A172 (cell line): ENCODE measurements at places on chromosomes 6 and 20. TPM values are rescaled to one million over a fixed set of nuclear protein-coding genes. Genes with fewer than 3 reads are reported as not detected.

The TNNC2 gene
- total RNA-seq: not detected in 2 replicates

The PI3 gene
- not detected in 2 replicates for total RNA-seq

The CD109 gene
- total RNA-seq: 18.4 and 24.3 TPM in 2 replicates

The SLC13A3 gene
- not detected in 2 replicates for total RNA-seq

The EYA4 gene
- 0.02 TPM in 1 of 2 replicates, not detected in the other for total RNA-seq

The WFDC2 gene
- total RNA-seq: not detected in 2 replicates

DNA sequence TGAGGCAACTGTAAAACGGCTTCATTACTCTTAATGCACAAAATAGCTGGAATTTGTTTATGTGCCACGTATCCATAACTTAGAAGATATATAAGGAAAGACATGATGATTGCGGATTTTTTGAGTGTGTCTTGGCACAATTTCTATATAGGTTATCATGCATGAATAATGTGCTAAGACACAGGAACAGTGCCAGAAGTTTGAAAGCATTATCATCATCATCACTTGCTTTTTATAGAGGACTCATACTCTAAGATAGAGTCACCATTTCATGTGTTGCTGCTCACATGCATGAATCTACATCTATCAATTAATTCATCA, 113.4 kb downstream of the ELOVL4 start:
- DNase-seq: no peak

DNA sequence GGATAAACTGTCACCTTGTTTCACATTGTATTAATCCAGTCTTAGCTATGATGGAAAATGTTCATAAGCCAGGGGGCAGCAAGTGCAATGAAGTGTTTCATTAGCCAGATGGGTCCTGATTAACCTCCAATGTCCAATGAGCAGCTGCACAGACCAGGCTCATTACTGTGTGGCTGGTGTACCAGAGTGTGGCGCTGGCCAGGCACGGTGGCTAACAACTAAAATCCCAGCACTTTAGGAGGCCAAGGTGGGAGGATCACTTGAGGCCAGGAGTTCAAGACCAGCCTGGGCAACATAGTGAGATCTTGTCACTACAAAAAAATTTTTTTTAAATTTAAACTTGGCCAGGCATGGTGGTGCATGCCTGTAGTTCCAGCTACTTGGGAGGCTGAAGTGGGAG, 201.7 kb upstream of the FOXQ1 start:
- DNase-seq: peak; percentile 6

DNA sequence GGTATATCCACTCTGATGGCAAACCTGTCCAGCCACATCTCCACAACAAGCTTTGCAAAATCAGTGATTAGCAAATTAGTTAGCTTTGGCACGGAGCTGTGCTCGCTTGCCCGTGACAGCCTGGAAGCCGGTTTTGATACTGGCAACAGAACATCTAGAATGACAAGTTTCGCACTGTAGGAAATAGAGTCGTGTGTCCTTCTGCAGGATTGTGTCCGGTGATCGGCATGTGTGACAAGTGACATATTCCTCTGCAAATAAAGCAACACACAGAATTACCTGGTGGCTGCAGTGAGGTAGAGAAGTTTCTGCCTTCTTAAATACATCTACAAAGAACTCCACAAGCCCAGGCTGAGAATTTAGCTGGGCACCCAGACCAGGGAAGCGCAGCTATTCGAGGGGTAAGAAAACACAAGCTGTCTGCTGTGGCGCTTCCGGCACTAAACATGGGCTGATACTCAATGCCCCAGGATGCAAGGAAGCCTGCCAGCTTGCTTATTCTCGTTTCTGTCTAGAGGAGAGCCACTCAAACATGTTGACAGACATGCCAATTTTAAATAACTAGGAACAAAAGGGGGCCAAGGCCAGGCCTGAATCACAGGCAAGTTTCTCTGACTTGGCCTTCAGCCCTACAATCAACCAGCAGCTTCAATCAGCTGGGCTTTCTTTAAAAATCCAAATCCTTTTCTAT, 22.2 kb downstream of the EIF2S2 start:
- DNase-seq: no peak

GRCh38 chr6:25180630-25181349, 98.4 kb upstream of the CARMIL1 start:
- no peak for DNase-seq

- DNase-seq: no peak
Observed at GRCh38 chr6:3762359-3762758, 10.8 kb upstream of the PXDC1 start.

GRCh38 chr6:139448051-139448649, 73.7 kb upstream of the CITED2 start:
- no peak for DNase-seq

GRCh38 chr6:108820006-108820405, 28.2 kb upstream of the ARMC2 start:
- no peak for DNase-seq

- DNase-seq: peak; percentile 47
Observed at GRCh38 chr20:17556837-17557674, 12.8 kb upstream of the DSTN start.

GRCh38 chr20:9141921-9142320, 73.0 kb downstream of the PLCB4 start:
- DNase-seq: no peak

GRCh38 chr6:95587989-95588388, 10.7 kb downstream of the MANEA start:
- DNase-seq: no peak

- peak; percentile 89 for DNase-seq
Observed at GRCh38 chr20:53934421-53935343, 135.7 kb downstream of the BCAS1 start.

GRCh38 chr6:94623586-94623985, 953.7 kb upstream of the MANEA start:
- DNase-seq: no peak

DNA sequence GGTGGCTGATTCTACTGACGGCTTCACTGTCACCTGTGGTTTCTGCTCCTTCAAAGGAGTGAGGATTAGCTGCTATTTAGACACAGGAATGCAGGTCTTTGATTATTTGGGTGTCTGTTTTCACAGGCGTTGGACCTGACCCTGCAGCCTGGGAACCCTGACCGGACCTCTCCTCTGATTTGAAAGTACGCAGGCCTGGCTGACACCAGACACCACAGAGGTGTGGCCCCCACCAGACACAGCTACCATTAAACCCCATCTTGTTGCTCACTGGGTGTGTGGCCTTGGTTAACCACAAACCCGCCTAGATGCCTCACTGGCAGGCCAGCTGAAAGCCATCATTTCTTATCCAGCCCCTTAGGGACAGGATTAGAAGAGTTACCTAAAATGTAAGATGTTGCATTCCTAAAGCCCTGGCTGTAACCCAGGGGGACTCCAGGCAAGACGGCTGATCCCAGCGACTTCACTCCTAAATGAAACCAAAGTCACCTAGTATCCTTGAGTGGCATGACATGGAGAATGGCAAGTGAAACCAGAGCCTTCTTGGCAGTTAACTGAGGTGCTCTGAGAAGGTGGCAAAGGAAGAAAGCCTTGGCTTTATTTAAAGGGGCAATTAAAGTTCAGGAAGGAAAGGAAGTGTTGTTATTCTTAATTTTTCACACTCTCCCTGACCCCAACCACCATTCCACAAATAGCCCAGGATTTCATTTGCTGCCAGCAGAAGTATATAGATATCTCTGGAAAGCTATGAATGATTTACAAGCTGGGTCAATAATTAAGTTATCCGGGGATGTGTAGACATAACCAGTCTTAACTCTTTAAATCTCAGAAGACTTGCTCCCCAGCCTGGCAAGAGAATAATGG, 169.9 kb downstream of the QRSL1 start:
- peak; percentile 84 for DNase-seq

GRCh38 chr6:91786474-91787184, 1199.8 kb upstream of the MAP3K7 start:
- peak; percentile 7 for DNase-seq

GRCh38 chr6:88864359-88865054, 98.9 kb downstream of the RNGTT start:
- DNase-seq: no peak

GRCh38 chr20:58603721-58604120, 47.4 kb upstream of the STX16 start:
- no peak for DNase-seq

DNA sequence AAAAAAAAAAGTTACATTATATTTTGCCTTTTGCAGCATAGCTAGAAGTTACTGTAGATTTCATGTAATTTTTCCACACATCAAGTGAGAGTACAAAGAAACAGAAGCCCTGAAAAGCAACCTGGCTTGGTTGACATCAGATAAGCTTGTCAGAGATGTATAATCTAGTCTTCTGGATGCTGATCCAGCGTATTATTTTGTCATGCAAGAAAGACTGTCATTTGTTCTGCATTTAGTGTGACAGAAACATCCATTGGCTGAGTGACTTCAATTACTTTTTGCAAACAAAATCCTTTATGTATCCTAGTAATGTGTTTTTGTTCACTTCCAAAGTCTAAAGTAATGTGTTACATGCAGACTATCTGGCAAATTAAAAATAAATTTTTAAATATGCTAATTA, 75.3 kb downstream of the FAM83B start:
- no peak for DNase-seq

GRCh38 chr20:15840636-15841301, 732.5 kb downstream of the KIF16B start:
- DNase-seq: no peak

DNA sequence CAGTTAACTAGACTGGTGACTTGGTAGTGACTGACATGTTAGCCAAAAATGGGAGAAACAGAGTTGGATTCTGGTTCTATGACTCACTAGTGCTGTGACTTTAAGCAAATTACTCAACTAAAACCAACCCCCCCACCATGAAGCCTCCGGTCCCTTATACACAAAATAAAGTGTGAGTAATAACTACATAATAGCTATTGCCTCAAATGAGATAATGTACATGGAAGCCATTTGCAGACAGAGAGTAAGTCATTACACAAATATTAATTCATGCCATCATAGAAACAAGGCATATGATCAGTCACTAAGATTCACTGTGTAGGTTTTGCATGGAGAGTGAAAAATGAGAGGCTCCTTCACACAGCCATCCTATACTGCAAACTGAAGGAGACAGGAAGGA, 111.9 kb downstream of the HIVEP2 start:
- DNase-seq: peak; percentile 84

DNA sequence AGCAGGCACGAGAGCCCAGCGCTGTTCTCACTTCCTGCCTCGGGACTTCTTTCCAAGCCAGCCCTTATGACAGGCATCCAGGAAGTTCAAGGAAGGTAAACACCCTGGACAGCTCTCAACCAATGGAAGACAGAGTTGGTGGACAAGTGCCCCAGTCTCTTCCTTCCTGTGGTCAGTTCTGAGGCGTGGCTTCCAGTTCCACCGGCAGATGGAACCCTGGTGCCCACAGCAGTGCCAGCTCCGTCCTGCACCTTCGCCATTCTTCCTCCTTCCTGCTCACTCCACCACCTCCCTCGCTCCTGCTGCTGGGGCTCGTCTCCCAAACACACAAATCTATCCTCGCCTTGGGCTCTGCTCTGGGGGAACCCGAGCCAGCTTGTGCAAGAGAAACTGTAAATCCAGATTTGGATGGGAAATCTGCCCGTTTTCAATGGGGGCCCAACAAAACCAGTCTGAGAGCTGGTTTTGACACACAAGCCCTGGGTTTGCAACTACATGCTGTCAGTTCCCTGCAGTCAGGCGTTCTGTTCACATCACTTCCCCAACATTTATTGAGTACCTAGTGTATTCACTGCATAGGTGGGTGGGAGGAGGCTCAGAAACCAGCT, 162.7 kb downstream of the GRM4 start:
- peak; percentile 83 for DNase-seq
